ENCODE measurements at places on chromosomes 12 and 14.
A peak's percentile ranks its signal among the peaks of the same experiment; 100 is the strongest.

- no peak for DNase-seq
Measured at GRCh38 chr12:87413784-87414183, 615.4 kb downstream of the C12orf50 start.

DNA sequence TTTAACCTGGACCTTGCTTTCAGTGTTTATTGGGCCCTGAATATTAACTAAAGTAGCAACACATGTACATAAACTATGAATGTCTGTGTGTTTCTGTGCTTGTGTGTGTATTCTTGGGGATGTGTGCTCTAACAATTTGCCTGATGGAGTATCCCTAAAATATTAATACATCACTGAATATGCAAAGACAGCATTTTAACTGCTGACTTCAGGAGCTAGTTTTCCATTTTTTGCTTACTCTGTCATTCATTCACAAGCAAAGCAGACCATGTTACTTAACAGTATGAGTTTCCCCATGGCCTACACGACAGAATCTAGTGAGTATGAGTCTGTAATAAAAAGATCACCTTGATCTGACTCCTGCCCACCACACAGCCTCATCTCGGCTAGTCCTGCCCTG lies 402.8 kb downstream of the BCAT1 start:
- DNase-seq, result no peak

DNA sequence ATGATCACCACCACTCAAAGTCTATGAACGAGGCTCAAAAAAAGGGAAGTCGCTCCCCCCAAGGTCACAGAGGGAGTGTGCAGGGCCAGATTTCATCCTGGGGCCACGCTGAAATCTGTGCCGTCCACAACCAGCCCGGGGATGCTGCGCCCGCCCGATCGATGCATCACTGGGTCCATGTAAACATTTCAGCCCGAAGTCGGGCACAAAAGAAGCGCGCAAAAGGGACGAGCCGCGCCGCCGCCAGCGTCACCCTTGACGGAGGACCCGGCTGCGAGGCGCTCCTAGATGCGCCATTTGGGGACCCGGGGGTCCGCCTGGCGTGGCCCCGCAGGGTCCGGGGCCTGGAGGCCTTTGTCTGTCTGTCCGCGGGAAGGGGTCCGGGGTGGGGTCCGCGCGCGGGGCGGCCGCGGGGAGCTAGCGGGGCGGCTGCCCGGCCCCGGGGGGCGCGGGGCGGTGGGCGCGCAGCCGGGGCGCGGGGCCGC lies 503 bp downstream of the FBXO21 start:
- peak; percentile 60 for DNase-seq

DNA sequence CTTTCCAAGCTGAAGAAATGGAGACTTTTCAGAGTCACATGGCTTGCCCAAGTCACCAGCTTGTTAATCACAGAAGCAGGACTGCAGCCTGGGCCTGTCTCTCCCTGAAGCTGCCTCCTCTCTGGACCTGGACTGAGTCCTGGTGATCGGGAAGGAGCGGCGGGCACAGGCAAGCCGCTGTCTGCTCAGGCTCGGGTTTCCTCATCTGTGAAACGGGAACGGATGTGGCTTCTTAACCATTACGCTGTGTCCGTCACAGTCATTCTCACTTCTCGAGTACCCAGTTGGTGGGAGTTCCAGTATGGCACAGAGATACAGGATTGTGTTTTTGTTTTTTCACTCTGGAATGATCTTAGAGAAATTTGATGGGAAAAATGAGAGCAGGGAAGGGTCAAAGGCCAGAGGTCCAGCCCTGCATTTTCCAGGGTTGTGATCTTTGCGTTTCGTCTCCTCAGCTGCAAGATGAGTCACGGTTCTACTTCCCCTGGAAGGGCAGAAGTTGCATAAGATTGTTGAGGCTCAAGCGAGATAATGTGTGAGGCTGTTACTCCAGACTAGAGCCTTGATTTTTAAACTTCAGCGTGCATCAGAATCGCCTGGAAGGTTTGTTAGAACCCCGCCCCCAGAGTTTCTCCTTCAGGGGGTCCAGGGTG lies 7.6 kb upstream of the LRTM2 start:
- no peak for DNase-seq

DNA sequence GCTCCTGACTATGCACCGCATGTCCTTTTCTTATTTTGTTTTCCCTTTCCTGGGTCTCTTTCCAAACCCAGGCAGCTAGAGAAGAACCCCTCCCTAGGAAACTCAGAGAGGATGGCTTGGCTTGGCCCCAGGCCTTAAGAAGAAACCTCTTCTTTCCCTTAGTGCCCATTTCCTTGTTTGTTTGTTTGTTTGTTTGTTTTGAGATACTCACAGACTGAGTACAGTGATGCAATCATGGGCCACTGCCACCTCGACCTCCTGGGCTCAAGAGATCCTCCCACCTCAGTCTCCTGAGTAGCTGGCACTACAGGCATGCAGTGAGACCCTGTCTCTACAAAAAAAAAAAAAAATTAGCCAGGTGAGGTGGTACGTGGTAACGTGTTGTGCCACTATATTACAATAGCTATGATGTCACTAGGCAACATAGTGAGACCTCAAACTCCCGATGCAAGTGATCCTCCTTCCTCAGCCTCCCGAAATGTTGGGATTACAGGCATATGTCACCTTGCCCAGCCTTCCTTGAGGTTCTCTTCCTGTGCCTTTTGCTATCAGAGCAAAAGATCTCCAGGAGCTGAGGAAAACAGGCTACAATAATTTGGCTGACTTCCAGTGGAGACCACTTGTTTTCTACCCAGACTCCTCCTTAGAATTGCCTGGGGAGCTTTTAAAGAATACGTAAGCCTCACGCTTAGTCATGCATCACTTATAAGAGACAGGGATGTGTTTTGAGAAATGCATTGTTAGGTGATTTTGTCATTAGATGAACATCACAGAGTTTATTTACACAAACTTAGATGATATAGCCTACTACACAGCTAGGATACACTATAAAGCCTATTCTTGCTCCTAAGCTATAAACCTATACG lies 34.5 kb upstream of the LGALS3 start:
- no peak for DNase-seq

DNA sequence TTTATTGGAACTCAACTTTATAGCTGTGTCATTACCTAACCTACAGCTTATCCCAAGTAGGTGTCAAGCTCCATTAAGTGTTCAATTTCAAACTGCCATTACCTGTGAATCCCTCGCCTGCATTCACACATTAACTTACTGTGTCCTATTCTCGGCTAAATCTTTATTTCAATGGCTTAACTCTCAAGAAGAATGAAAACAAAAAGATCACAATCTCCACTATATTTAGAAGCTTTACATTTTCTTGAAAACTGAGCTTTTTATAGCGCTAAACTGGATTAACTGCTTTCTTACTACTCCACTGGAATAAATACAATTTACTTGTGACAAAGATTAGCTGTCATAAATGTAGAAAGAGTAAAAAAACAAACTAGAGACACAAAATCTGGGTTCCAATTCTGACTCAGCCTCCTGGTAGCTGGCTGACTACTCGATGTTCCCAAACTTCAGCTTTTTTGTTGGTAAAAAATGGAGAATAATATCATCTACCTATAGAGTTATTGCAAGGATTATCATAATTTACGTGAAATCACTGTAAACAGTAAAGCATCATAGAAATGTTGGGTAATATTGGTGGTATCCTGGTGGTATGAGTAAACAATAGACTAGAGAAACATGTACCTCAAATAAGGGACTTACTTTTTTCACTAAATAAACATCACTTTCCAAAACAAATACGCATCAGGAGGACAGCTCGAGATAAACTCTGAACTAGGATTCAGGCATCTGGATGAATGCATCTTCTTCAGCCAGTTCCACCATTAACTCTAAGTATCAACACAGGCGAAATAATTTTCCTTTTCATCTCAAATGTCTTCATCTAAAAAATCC lies 1.7 kb downstream of the RALGAPA1 start:
- DNase-seq, result no peak

GRCh38 chr14:55780156-55780946 lies 200.3 kb downstream of the KTN1 start:
- DNase-seq, result no peak

- DNase-seq, result no peak
Measured at GRCh38 chr12:95335948-95336347, 118.3 kb downstream of the VEZT start.

DNA sequence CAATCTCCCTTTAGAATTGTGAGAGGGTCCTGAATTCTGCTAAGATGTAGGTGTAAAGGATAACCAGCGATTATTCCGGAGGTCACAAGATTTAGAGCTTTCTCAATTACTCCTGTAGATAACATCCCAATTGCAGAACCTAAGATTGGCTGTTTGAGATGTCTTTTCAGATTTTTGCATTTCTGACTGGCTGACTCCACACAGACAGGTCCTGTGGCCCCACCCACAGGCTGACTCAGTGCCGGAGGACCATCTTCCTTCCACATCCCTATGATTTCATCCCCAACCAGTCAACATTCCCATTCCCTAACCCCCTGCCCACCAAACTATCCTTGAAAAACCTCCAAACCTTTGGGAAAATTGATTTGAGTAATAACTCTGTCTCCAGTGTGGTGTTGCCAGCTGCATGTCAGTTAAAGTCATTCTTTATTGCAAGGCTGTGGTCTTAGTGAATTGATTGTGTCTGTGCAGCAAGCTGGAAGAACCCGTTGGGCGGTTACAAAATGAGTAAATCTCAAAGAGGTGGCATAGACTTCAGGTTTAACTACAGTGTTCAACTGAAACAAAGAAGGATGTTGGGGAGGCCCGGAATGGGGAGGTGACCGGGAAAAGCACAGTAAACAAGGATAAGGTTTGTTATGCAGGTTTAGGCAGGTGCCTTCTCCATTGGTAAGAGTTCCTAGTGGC lies 10.6 kb downstream of the FNTB start:
- no peak for DNase-seq

DNA sequence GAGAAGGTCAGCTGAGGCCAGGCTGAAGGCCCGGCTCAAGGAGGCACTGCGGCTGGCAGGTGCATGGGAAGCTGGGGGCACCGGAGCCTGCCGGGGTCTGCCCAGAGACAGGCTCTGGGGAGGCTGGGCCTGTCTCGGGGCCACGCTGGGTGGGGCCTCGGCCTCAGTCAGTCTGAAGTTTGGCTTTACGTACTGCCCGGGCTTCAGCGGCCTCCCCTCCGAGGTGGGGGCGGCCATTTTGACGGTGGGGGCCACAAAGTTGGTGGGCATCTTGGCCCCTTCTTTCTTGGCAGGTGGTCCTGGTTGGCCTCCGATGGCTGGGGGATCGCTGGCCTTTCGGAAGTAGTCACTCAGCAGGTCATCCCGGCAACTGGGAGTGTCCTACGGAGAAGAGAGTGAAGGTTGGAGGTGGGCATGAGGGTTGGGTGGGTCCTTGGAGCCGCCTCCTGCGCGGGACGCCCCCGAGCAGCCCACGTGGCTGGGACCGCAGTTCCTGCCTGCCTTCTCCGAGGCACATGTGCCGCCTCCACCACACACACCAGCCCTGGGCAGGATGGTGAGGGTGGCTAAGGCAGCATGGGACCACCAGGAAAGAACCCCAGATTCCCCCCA lies 28.9 kb upstream of the GPR68 start:
- no peak for DNase-seq

- DNase-seq, result no peak
Measured at GRCh38 chr12:13247596-13247995, 51.1 kb downstream of the EMP1 start.

- no peak for DNase-seq
Measured at GRCh38 chr12:127277882-127278281, 989.1 kb upstream of the TMEM132C start.

DNA sequence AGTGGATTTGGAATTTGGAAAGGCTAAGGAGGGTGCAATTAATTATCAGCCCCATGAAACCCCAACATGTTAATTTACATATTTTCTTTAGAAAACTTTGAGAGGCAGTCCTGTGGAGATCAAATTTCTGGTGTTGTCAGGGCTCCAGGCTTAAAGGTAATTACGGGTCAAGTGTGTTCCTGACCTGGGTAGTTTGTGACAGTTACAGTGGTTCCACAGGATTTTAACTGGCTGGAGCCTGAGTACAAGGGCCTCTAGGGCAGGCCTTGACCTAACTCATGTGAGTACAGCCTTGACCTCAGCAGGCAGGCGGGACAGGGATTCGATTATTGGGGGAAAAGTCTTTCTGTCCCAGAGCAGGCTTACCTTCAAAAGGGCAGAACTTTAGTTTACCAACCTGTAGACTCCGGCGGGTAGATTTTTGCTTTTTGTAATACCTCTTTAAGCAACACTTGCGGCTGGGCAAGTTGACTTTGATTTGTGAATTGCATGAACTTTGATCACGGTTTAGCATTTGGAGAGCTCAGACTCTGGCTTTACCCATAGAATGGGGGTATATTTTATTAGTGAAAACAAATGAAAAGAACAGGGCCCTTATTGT lies 8.4 kb upstream of the PPTC7 start:
- DNase-seq, result no peak

DNA sequence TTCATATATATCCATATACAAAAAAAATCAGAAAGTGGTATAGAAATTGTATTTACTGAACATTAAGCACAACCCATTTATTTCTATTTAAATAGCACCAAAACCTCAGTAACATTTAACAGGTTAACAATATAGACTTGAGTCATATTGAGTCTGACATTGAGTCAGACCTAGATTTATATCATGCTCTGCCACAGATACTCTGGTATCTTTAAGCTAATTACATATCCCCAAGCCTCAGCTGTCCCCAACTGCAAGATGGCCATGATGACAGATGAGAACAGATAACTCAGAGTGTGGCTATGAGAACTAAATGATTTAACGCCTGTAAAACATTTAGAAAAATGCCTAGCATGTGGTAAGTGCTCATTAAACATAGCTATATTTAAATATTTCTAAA lies 40.3 kb downstream of the IFNG start:
- no peak for DNase-seq

DNA sequence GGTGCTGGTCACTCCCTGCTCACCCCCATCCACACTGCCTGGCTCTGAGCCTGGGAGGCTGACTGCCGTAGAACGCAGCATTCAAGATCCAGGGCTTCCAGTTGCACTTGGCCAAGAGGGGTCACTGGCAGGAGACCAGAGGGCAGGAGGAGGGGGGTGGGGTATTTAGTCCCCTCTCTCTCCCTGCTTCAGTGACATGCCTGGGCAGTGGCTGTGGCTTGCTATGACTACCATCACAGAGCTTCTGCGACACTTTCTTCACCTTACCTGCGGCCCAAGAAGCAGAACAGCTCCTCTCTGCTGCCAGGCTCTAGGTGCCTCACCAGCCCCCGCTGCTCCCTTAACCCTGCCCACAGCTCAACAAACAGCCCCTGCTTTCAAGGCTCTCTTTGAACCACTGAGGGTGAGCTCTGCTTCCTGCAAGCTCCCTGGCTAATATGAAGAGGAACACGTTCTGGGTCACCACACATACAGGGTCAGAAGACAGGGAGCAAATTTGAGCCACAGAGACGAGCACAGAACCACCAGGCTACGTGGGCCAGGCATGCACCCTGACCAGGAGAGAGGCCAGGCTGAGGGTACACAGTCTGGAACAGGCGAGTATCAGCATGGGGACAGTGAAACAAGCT lies 55.7 kb downstream of the ITPK1 start:
- DNase-seq, result no peak

GRCh38 chr12:28987538-28988324 lies 161.3 kb upstream of the FAR2 start:
- no peak for DNase-seq
